ENCODE measurements at places on chromosomes 11 and 22. TPM values are rescaled to one million over a fixed set of nuclear protein-coding genes. Genes with fewer than 3 reads are reported as not detected.

DNA sequence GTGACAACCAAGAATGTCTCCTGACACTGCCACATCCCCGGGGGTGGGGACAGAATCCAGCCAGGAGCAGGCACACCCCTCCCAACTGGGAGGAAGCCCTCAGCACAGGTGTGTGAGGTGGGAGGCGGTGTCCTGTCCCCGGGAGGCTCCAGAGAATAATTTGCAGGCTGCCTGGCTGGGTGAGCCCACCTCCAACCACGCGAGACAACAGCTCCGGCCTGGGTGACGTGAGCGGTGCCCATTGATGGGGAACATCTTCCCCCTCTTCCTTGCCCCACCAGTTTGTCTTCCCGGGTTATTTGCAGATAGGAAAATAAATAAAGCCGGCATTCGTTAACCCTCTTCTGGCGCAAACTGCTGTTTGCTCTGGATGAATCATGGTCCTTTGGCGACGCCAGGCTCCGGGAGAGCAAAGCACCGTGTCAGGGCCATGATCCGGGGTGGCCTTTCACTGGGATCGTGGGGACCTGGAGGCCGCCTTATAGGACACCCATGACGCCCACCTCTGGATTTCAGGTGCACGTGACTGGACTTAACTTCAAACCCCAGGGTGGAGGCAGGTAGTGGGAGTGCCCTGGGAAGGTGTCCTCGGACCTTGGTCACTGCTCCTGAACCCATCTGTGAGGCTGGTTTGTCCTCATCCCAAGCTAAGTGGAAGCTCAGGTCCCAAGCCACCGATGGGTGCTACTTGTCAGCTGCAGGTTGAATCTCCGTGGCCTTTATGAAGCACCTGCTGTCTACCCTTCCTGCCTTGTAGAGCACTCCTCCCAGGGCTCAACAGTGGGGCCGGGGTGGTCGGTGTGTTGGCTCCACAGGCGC, 13.9 kb downstream of the CCND1 start:
- DNase-seq = no peak

DNA sequence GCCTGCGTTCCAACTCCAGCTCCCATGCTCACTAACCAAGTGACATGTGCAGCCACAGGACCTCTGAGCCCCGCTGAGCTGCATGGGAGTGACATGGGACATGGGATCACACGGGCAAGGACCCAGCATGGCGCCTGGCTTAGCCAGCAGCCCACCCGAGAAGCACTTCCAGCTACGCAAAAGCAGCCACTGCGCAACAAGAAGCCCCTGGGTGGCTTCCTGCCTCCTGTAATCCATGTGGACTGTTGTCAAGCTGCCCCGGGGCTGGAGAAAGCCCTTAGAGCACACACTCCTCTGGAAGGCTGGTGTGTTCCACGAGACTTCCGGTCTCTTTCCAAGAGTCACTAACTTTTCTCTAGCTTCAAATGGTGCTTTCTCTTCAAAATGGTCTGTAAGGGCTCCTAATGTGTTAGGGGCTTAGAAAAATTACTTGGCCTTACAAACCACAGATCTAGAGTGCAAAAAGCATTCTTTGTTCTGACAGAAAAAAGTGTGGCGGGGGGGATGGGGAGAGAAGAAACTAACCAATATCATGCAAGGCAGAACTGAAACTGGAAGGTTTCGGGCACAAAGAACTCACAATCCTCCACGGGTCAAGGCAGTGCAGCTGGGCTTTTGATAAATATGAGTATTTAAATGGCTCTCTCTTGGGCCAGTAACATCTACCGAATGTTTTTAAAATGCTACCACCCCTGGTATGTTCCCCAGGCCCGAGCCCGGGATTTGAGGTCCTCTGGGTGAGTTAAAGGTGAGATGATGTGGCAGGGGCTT, 5.5 kb downstream of the C11orf24 start:
- DNase-seq = no peak

DNA sequence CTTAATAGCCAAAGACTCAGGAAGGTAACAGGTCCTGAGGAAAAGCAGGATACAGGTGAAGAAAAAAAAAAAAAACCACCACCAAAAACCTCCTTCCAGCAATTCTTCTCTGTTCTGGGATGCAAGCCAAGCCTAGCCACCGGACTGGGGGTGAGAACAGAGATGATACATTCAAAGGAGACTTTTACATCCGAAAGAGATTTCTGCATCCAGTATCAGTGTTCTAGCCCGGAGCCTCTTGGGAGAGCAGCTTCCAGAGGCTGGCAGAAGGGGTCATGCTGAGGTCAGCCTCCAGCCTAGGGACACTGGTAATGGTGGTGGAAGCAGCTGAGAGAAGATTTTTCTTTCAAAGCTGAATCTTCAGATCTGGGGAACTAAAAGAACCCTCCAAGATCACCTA, 76.2 kb downstream of the KCNC1 start:
- no peak for DNase-seq

DNA sequence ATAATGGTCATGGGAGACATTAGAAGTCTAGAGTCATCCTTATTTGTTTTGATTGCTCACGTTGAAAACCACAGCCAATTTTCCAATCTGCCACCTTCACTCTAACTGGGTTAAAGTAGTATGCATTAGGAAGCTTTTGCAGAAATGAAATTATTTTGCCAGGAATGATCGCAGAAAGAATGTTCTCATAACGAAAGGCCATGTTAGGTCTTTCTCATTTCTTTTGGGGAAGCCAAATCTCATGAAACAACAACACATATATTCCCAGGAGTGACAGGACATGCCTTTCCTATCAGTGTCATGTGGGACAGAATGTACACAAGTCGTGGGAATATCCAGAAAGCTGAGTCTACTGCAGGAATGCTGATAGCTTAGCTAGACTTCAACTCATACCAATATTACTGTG, 386.3 kb downstream of the AASDHPPT start:
- no peak for DNase-seq

GRCh38 chr22:36510384-36510783, 3.5 kb upstream of the FOXRED2 start:
- DNase-seq = no peak

DNA sequence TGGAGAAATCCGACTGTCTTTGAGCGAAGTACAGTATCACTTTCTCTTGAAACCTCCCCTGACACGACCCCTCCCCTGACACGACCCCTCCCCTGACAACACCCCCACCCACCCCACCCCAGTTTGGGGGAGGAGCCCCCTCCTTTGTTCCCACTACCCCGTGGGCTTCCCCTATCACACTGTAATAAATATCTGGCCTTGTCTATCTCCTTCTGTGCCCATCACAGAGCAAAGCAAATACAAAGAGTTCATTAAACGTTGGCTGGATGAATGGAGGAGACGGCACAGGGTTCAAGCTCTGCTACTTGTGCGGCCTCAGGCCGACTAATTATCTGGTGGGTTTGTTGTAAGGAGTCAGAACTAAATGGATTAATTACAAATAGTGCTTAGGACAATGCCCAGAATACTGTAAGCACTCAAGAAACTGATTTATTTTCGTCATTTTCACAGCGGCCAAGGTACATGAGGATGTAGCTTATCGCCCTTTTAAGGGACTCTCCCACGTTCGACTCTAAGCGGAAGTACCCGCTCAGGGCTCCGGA, 628 bp upstream of the GGA1 start:
- peak; percentile 21 for DNase-seq

GRCh38 chr11:56698795-56699194, at the start of gene OR9G1:
OR9G1 (plus strand) TSS chr11:56699095; CDS start chr11:56700388, 1,293 bp downstream.
- no peak for DNase-seq

DNA sequence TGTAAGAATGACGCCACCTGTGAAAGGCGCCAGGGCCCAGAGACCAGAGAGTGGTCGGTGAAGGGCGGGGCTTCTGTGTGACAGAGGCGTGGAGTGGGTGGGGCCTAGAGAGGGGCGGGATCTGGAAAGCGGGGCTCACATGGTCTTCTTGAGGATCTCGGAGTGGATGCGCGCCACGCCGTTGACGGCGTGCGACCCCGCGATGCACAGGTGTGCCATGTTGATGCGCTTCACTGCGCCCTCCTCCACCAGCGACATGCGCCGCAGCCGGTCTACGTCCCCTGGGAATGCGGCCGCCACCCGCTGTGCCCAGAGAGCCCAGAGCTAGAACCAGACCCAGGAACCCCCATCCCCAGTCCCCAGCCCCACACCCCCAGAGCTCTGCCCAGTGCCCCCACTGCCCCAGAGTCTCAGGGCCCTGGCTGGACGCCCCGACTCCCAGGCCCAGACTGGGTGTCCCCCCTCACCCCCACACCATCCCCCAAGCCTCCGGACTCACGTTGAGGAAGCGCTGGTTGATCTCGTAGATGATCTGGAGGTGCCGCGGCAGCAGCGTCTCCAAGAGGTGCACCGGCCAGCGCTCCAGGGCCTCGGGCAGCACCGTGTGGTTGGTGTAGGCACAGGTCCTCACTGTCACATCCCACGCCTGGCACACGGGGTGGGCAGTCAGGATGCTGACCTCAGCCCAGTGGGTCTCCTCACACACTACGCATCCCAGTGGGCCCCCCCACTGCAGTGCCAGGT, 6.2 kb downstream of the PYGM start:
- no peak for DNase-seq

- no peak for DNase-seq
Measured at GRCh38 chr11:70243912-70244652, 26.4 kb upstream of the PPFIA1 start.

DNA sequence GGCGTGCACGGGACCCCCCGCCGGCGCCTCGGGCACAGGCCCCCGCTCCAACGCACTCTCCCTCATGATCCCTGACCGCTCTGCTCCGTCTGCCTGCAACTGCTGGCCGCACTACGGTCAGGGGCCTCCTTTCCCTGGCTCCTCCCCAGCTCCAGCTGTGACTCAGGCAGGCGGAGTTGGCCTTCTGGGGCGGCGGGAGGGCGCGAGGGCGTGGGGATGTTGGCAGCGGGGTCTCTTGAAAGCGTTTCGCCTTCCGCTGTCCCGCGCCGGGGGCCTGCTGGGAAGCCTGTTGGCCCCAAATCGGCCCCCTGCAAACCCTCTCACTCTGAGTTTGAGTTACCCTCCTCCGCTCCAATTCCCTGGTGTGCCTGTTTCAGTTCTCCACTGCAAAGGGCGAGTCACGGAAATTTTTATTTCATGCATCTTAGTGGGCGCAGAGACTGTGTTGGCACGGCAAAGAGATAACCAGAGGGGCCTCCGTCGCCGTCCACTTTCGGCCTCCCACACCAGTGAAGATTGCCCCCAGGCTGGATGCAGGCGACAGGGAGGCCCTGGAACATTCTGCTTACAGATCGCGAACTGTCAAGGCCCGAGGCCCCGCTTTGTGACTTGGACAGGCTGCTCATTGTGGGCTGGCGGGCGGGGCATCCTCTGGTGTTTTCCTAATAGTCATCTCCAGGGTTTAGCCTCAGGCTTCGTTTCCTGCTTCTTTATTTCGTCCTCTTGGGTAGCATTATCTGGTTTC, at the start of gene CAVIN3:
TSS of gene CAVIN3 (minus strand) at position 91 of the 745 bp plus-strand sequence. CDS start at position 66, 25 bp downstream.
- peak; percentile 64 for DNase-seq

GRCh38 chr22:30044369-30044768, 35.9 kb upstream of the HORMAD2 start:
- DNase-seq = no peak

DNA sequence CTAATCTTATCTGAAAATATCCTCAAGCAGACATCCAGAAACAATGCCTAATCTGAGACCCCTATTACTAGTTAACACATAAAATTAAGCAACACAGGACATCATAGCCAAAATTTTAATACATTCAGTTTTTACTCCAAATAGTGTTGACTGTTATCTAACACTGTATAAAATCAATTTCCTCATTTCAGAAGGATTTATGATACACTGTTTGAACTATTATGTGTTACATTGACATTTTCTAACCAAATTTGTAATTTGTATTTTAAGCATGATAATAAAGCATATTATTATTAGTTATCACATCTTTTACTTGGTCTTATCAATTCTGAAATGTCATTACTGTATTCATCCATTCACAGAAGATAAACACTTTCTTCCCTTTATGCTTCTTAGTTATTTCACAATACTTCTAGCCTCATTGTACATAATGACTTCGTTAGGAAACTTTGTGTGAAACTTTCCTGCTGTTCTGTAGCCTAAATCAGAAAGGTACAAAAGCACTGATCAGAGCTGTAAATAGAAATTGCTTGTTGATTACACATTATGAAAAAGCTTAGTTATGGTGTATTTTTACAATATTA, 1248.9 kb downstream of the JRKL start:
- no peak for DNase-seq

- DNase-seq = no peak
Measured at GRCh38 chr11:58807343-58807742, 37.2 kb downstream of the GLYATL2 start.

GRCh38 chr22:24028533-24028932, 17.4 kb downstream of the CABIN1 start:
- no peak for DNase-seq

Gene HOATZ
- total RNA-seq = not detected

Gene CDK2AP2
- 32.8 TPM for total RNA-seq

Gene MUC15
- not detected for total RNA-seq

Gene MPZL2
- total RNA-seq = not detected

Gene PANX3
- total RNA-seq = not detected

Gene LIF
- total RNA-seq = 0.57 TPM

Gene APIP
- total RNA-seq = 29.8 TPM

All from neural crest cell (in vitro differentiated cells).